Osteocyte (in vitro differentiated cells): ENCODE measurements at places on chromosomes 1 and 21.

DNA sequence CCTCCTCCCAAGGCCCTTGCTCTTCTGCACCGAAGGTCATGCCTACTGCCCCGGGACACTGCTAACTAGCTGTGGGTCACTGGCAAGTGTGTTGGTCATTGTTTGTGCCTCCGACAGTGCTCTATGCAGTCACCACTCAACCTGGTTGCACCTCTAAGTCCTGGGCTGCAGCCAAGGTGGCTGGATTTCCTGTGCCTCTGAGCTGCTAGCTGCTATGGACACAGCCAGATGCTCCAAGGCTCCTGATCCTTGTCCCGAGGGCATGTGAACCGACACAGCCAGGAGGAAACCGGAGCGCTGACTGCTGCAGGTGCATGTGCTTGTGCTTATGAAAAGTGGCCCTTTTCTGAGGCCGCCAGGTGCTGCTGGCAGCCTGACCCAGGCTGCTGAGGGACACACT is 14.7 kb upstream of the SPOCD1 start:
- DNase-seq: no peak

DNA sequence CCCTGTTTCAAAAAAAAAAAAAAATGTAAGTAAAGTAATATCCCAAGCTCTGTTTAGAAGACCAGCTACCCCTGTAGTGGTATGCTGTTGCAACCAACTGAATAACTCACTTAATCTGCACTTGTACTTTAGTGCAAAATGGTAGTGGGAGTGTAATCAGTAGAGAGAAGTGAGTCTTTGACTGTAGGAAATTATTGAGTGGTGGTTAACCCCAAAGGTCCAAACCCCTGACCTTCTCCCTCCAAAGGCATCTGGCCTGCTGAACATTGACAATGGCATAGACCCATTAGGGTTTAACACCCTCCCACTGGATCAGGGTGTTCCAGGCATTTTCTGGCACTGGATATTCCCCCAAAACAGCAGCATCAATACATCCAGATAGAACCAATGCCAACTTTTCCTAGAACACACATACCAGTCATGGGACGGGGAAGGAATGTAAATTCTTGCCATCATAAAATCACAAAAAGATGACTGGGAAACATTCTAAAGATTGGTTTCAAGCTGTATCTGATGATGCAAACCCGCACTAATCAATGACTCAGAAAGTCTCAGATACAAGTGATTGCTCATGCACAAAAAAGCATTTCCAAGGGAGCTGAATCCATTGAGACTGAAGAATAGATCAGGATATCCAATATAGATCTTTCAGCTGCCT is 110.3 kb downstream of the MRPL39 start:
- no peak for DNase-seq

- DNase-seq: no peak
Observed at GRCh38 chr1:27872059-27872801, at the start of gene THEMIS2. Gene THEMIS2, plus strand, starts transcription at chr1:27872544. Its CDS starts 28 bp downstream, at chr1:27872572.

GRCh38 chr1:157111396-157112165 is 12.0 kb upstream of the ETV3L start:
- no peak for DNase-seq

DNA sequence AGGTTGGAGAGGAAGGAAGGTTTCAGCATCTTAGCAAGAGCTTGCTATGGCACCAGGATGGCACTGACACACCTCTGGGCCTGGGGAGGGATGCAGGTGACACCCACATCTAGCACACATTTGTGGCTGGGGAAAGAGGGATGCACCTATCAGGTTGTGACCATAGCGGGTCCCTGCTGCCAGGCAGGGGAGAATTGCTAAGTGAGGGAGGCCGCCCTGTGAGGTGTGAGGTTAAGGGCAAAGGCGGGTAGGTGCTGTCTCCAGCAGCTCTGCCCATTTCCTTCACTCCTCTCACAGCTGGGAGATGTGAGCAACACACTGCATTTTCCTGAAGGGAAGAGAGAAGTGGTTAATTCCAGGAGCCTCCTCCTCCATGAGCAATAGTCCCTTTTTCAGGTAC is 83.2 kb upstream of the TLR5 start:
- DNase-seq: peak; percentile 49

GRCh38 chr1:47593598-47594285 is 155.9 kb downstream of the FOXD2 start:
- peak; percentile 72 for DNase-seq

DNA sequence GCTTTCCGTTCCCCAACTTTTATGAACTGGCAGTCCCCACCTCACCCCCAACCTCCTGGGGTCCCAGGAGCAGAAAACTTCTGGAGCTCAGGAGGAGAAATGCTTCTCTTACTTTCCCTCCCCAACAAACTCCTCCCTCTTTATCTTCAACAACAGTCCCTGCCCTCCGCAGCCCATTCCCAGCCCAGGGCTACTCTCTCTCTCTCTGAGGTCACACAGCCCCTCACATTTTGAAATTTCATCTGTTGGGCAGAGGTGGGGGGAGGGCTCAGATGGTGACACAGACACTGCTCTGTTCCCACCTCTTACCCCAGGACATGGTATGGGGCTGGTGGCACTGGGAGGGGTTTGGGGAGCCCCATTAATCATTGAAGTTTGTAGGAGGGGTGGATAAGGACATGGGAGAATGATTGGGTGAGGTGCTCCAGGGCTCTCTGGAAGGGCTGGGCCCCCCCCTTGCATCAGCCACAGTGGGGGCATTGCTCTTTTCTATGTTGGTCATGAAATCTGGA is 6.0 kb downstream of the PIK3CD start:
- no peak for DNase-seq

- no peak for DNase-seq
Observed at GRCh38 chr1:1353389-1354151, 4.4 kb upstream of the DVL1 start.

- DNase-seq: no peak
Observed at GRCh38 chr1:168520052-168520751, 23.6 kb downstream of the XCL2 start.

DNA sequence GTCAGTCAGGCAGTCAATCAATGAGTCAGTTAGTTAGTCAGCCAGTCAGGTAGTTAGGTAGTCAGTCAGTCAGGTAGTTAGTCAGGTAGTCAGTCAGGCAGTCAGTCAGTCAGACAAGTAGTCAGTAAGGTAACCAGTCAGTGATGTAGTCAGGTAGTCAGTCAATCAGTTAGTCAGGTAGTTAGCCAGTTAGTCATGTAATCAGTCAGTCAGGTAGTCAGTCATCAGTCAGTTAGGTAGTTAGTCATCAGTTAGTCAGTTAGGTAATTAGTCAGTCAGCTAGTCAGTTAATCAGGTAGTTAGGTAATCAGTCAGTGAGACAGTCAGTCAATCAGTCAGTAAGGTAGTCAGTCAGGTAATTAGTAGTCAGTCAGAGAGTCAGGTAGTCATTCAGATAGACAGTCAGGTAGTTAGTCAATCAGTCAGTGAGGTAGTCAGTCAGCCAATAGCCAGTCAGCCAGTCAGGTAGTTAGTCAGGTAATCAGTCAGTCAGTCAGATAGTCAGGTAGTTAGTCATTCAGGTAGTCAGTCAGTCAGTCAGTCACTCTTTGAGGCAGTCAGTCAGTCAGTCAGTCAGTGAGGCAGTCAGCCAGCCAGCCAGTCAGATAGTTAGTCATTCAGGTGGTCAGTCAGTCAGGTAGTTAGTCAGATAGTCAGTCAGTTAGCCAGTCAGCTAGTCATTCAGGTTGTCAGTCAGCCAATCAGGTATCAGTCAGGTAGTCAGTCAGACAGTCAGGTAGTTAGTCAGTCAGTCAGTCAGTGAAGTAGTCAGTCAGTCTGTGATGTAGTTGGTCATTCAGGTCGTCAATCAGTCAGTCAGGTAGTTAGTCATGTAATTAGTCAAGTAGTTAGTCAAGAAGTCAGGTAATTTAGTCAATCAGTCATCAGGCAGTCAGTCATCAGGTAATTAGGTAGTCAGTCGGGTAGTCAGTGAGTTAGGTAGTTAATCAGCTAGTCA is 15.3 kb downstream of the KRTAP10-1 start:
- no peak for DNase-seq

- no peak for DNase-seq
Observed at GRCh38 chr1:230327892-230328284, 98.2 kb downstream of the PGBD5 start.

DNA sequence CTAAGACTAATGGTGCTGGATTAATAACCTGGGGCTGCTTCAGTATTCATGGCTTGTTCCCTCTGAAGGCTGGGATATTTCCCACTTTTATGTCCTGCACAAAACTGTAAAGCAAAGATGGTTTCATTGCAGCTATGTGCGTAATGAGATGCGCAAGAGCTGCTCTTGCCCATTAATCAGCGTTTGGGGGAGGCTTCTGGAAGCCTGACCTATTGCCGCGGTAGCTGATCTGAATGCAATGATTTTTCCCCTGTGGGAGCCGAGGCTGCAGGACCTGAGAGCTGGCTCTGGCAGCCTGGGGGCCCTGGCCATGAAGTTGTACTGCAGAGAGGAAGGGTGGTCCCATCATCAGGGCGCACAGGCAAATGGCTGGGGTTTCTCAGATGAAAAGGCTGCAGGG is 239.8 kb downstream of the CAMTA1 start:
- no peak for DNase-seq

- no peak for DNase-seq
Observed at GRCh38 chr1:213649373-213649772, 338.4 kb upstream of the PROX1 start.

- no peak for DNase-seq
Observed at GRCh38 chr1:109838838-109839240, 71.8 kb upstream of the CSF1 start.

DNA sequence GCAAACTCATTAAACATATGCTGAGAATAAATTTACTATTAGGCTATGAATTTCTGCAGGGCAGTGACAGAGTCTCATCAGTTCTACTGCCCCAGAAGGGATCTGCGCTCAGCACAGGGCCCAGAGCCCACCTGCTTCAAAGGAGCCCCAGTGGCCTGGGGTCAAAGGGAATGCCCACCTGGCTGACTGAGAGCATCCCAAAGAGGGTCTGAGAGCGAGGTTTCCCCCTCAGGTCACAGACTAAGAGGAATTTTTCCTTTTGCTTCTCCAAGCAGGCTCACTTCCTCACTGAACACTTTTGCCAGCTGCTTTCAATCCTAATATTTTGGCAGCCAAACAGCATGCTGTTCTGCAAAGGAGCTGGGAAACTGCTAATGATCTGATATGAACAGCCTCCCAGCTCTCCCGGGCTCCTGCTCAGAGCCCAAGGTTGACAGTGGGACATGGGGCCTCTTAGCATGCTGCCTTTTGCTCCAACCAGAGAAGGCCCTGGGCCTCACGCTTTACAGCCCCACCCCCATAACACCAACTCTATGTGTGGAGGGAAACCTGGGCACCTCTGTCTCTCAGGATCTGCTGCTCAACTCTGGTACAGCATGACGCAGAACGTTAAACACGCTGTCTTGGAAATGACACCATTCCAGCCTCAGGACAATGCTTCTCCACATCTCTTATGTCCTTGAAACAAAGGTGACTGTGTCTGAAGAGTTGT is 70.7 kb upstream of the SYT6 start:
- no peak for DNase-seq

GRCh38 chr1:18139198-18139981 is 31.8 kb downstream of the IGSF21 start:
- DNase-seq: no peak

DNA sequence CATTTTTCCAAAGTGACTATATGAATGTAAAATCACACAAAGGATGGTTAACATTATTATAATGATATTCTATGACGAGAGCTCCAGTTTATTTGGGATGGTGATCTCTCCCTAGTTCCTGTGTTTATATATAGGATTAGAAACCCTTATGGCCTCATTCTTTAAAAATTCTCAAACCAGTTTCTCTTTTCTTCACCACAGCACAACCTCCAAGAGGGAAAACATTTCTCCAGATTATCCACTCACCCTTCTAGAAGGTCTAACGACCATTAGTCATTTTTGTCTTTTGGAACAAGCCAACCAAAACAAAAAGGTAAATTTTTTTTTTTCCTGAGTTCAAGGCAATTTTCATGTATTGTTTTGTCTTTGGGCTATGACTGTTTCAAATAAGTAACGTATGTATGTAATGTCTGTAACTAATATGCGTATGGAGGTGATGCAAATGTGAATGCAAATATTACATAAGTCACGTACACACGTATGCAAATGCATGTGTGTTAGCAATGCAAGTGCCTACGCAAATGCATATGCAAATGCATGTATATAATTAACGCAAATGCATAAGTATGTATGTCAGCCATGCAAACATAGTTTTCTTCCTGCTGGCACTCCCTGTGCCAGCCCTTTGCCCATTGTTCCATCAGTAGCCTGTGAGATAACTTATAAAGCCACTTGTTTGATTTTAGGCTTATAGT is 72.5 kb upstream of the MORC3 start:
- no peak for DNase-seq

- no peak for DNase-seq
Observed at GRCh38 chr21:38567335-38567969, 69.2 kb upstream of the ERG start.

DNA sequence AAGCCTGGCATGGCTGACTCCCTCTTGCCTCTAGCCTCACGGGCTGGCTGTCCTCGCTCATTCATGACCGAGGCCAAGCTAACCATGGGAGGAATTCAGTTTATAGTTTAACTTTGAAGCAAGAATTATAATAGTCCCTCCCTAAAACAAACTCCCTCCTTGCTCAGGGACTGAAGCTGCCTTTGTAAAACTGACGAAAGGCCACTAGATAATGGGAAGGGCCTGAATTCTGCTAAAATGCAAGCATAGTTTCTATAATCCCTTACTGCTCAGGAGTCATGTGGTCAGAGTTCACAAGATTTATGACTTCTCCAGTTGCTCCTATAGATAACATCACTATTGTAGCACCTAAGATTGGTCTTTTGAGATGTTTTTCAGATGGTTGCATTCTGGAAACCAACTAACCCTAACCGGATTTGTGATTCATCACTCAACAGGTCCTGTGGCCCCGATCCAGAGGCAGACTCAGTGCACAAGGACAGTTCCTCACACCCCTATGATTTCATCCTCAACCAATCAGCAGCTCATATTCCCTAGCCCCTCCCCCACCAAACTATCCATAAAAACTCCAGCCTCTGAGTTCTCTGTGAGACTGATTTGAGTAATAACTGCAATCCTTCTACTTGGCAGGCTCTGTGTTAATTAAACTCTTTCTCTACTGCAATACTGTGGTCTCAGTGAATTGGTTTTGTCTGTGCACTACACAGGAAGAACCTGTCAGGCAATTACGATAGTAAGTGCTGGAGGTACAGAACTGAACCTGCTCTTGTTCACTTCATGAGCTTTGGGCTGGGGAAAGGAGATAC is 26.4 kb downstream of the HHIPL2 start:
- DNase-seq: no peak

- peak; percentile 72 for DNase-seq
Observed at GRCh38 chr1:109531380-109531779, 8.3 kb upstream of the GPR61 start.

GRCh38 chr1:51644020-51644419 is 27.1 kb downstream of the OSBPL9 start:
- no peak for DNase-seq
